ENCODE measurements at places on chromosomes 16 and 17. TPM values are rescaled to one million over a fixed set of nuclear protein-coding genes. Genes with fewer than 3 reads are reported as not detected.
A peak's percentile ranks its signal among the peaks of the same experiment; 100 is the strongest.

- no peak for DNase-seq
- H3K36me3 ChIP-seq, result no peaks in the 10 kb centered on the region
- peaks cover 16% of the 10 kb centered on the region for H3K27me3 ChIP-seq
- no peak overlapping the region for H3K4me3 ChIP-seq
These were observed 83.0 kb downstream of the IRF8 start for GRCh38 chr16:85981826-85982562.

GRCh38 chr17:28643983-28644786 lies 773 bp downstream of the BLTP2 start:
- peak; percentile 71 for DNase-seq
- peaks cover 41% of the 10 kb centered on the region for H3K4me1 ChIP-seq
- peak overlapping the region; percentile 95 for H3K27ac ChIP-seq
- H3K4me3 ChIP-seq, result peak overlapping the region; percentile 88
- H3K27me3 ChIP-seq, result no peaks in the 10 kb centered on the region

DNA sequence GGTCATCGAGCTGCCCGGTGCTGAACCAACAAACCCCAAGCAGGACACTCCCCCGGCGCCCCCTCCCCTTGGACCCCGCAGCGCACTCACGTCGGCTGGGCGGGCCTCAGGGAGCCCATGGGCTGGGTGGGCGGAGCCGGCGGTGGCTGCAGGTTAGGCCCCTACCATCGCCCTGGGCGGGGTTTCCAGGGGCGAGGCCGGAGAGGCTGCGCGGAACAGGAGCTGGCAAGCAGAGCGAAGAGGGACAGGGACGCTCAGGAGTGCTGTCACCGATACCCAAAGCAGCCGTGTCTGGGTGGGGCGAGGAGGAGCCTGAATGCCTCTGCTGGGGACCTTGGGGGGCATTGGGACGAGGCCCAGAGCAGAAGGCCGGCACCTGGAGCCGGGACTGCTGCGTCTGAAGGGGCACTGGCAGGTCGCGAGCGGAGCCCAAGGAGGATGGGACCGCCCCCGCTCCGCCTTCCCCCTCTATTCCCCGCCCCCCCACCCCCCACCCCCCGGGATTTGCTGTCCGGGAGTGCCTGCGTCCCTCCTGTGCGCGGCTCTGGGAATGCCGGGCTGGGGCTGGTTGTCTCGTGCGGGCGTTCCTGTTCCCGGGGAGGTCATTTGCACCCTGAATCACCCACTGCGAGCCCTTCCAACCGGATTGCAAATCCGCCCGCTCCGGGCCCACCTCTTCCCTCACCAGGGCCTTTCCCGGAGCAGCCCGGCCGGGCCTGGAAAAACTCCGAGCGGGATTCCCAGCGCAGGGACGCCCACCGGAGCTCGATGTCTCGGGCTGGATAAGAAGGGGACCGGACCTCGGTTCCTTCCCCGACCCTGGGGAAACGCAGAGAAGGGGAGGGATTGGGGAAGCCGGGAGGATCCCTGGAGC lies 902 bp downstream of the ARHGAP27 start:
- DNase-seq, result peak; percentile 97
- H3K27me3 ChIP-seq, result no peaks in the 10 kb centered on the region
- H3K4me3 ChIP-seq, result peak overlapping the region; percentile 74
- H3K4me1 ChIP-seq, result peaks cover 52% of the 10 kb centered on the region
- H3K36me3 ChIP-seq, result peaks cover 21% of the 10 kb centered on the region

DNA sequence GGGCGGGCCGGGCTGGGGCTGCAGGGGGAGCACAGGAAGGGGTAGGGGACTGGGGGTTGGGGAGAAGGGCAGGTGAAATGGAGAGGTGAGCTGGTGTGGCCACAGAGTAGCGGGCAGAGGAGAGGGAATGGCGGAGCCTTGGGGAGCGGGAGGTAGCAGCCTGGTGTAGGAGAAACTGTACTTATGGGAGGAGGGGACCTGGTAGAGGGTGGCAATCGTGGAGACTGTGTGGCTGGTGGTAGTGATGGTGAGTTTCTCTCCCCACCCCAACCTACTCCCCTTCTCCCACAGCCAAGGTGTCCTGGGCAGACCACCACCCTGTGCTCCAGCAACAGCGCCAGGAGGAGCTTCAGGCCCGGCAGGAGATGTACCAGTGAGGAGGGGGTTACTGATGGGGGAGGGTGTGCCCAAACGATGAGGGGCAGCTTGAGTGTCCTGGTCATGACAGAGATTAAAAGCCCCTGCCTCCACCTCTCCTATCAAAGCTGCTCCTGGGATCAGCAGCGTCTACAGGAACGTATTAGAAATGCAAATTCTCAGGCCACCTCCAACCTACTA lies 831 bp downstream of the ALOX15B start:
- peaks cover 29% of the 10 kb centered on the region for H3K4me1 ChIP-seq
- peak overlapping the region; percentile 53 for H3K4me3 ChIP-seq

DNA sequence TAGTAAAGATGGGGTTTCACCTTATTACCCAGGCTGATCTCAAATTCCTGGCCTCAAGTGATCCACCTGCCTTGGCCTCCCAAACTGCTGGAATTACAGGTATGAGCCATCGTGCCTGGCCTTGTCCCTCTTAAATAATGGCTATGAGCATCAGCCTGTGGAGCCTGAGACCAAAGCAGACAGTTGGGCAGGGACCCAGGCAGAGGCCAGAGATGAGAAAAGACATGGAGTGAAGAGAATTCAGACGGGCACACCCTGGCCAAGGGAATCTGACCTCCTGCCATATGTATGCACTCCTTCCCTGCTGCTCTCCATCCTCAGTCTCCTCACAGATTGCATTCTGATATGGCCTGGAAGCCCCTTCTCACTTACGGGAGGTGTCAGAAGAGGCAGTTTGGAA lies 98.4 kb upstream of the DNAH9 start:
- no peaks in the 10 kb centered on the region for H3K36me3 ChIP-seq
- no peak overlapping the region for H3K4me3 ChIP-seq
- H3K27me3 ChIP-seq, result no peaks in the 10 kb centered on the region
- DNase-seq, result no peak
- H3K4me1 ChIP-seq, result no peaks in the 10 kb centered on the region

GRCh38 chr16:68985268-68985667 lies 120.2 kb upstream of the HAS3 start:
- no peak for DNase-seq
- H3K27ac ChIP-seq, result no peak overlapping the region
- no peaks in the 10 kb centered on the region for H3K4me1 ChIP-seq
- no peak overlapping the region for H3K4me3 ChIP-seq

DNA sequence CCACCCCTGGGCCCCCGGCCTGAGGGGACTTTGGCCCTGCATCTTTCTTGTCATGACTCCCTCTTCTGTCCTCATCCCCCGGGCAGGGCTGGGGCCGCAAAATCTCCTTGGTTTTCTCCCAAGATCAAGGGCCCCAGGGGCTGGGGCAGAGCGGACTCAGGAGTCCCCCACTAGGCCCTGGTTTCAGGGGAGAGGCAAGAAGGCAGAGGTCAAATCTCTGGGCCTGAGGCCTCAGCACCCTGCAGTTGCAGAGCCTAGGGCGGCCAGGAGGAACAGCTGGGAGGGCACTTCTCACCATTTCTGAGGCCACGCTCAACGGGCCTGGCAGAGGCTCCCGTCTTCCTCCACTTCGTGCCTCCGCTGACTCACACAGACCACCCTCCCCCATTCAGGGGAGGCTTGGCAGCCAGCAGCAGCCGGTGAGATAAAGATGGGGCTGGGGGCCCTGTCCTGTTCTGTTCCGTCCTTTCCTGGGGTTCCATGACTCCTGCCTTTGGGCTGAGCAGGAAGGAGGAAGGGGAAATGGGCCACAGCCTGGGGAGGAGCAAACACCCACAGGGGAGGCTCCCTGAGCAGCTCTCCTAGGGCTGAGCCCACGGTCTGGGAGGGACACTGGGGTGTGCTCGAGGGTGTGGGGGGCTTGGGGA lies 12.4 kb downstream of the ZSCAN10 start:
- H3K36me3 ChIP-seq, result no peaks in the 10 kb centered on the region
- peak overlapping the region; percentile 85 for H3K27ac ChIP-seq

GRCh38 chr16:77393955-77394354 lies 40.9 kb downstream of the ADAMTS18 start:
- no peaks in the 10 kb centered on the region for H3K36me3 ChIP-seq
- H3K4me1 ChIP-seq, result no peaks in the 10 kb centered on the region
- no peak overlapping the region for H3K27ac ChIP-seq
- no peaks in the 10 kb centered on the region for H3K27me3 ChIP-seq
- DNase-seq, result no peak
- H3K4me3 ChIP-seq, result no peak overlapping the region

DNA sequence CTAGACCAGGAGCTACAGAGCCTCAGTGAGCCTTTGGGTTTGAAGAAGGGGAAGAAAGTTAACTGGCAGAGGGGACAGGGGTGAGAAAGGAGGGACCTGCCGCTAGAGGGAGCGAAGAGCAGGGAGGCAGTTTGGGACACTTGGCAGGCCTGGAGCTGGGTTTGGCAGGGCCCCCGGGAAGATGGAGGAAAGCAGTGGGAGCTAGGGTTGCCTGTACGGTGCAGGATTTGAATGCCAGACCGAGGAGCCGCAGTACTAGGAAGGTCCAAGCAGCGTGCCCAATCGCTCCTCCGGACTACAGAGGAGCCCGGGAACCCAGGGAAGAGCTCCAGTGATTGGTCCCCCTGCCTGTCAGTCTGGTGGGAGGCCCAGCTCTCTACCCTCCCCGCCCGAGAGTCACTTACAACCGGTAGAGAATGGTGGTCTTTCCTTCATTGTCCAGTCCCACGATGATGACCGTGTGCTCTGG lies 1.3 kb downstream of the ARL5C start:
- H3K36me3 ChIP-seq, result no peaks in the 10 kb centered on the region
- H3K27ac ChIP-seq, result no peak overlapping the region
- H3K27me3 ChIP-seq, result peaks cover 9% of the 10 kb centered on the region
- peak overlapping the region; percentile 57 for H3K4me3 ChIP-seq
- H3K4me1 ChIP-seq, result peaks cover 15% of the 10 kb centered on the region

DNA sequence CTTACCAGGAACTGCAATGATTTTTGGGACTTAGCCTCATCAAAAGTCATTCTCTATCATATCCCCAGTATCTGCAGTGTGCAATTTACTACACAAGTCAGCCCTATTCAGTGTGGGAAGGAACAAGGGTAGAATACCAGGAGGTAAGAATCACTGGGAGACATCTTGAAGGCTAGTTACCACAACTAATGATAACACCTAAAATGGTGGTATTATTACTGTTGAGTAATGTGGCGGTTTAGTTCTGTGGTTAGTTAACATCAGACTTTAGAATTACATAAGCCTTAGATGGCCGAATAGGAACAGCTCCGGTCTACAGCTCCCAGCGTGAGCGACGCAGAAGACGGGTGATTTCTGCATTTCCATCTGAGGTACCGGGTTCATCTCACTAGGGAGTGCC lies 567.9 kb upstream of the CDH11 start:
- no peak overlapping the region for H3K27ac ChIP-seq
- H3K36me3 ChIP-seq, result no peaks in the 10 kb centered on the region
- H3K4me1 ChIP-seq, result no peaks in the 10 kb centered on the region
- H3K4me3 ChIP-seq, result no peak overlapping the region
- no peak for DNase-seq

DNA sequence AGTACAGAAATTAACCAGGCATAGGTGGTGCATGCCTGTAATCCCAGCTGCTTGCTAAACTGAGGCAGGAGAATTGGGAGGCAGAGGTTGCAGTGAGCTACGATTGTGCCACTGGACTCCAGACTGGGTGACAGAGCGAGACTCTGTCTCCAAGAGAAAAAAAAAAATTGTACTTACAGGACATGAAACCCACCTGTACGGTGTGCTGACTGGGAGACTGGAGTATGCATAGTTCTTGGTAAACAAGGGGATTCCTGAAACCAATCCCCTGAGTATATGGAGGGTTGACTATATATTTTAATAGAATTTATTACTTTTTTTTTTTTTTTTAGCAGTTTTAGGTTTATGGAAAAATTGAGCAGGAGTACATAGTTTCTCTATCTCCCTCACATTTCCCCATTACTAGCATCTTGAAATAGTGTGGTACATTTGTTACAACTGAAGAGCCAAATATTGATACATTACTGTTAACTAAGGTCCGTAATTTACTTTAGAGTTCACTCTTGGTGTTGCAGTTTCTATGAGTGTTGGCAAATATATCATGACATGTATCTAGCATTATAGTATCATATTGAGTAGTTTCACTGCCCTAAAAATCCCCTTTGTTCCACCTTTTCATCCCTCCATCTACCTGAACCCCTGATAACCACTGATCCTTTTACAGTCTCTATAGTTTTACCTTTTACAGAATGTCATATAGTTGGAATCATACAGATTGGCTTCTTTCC lies 19.3 kb downstream of the TENT4B start:
- peaks cover 34% of the 10 kb centered on the region for H3K4me1 ChIP-seq
- H3K27me3 ChIP-seq, result no peaks in the 10 kb centered on the region
- H3K4me3 ChIP-seq, result no peak overlapping the region
- H3K27ac ChIP-seq, result no peak overlapping the region
- H3K36me3 ChIP-seq, result no peaks in the 10 kb centered on the region
- no peak for DNase-seq

DNA sequence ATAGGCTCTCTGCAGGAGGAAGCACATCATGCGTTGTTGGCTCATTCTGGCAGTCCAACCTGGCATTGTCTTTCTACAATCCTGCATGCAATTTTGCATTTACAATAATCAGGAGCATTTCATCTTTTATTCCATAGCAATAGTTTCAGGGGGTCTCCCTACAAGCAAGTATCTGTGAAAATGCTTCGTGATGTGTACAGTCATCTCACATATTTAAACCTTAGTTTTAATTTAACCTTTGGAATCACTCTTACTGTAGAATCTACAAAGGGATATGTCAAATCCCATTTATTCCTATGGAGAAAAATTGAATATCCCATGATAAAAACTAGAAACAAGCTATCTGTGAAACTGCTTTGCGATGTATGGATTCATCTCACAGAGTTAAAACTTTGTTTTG lies 112.0 kb upstream of the WSB1 start:
- H3K36me3 ChIP-seq, result no peaks in the 10 kb centered on the region
- DNase-seq, result no peak
- H3K4me3 ChIP-seq, result no peak overlapping the region
- H3K4me1 ChIP-seq, result no peaks in the 10 kb centered on the region
- H3K27me3 ChIP-seq, result no peaks in the 10 kb centered on the region

DNA sequence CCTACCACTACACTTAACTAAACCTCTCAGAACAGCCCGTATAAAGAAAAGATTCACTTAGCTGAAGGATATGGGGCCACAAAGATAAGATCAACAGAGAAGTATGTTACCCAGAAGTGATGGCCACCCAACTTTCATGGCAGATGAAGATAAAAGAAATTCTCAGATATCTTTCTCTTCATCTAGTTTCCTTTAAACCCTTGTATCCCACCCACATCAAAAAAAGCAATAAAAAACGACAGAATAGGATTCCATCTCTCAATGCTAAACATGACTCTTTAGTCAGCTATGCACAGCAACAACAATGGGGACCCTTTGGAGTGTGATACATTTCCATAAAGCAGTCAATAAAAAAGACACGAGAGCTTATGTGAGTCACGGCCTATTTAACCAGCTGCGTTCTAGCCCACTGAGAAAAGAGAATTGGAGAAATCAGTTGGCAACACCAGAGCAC lies 86.6 kb downstream of the SNX11 start:
- no peak for DNase-seq
- no peak overlapping the region for H3K27ac ChIP-seq
- no peak overlapping the region for H3K4me3 ChIP-seq
- H3K4me1 ChIP-seq, result peaks cover 6% of the 10 kb centered on the region
- H3K27me3 ChIP-seq, result no peaks in the 10 kb centered on the region

- no peaks in the 10 kb centered on the region for H3K36me3 ChIP-seq
- no peak overlapping the region for H3K4me3 ChIP-seq
- no peak overlapping the region for H3K27ac ChIP-seq
- peaks cover 18% of the 10 kb centered on the region for H3K4me1 ChIP-seq
- peaks cover 99% of the 10 kb centered on the region for H3K27me3 ChIP-seq
- DNase-seq, result no peak
These were observed 2.9 kb downstream of the OR1F1 start for GRCh38 chr16:3190949-3191353.

The CCL17 gene
- total RNA-seq, result 2.8 TPM

The CD19 gene
- total RNA-seq, result 0.21 TPM

The KIFC3 gene
- total RNA-seq, result 70.9 TPM

The SP6 gene
- 4.7 TPM for total RNA-seq

The DNAAF8 gene
- total RNA-seq, result 3.4 TPM

The SEPTIN12 gene
- total RNA-seq, result not detected

The HIC1 gene
- 20.6 TPM for total RNA-seq
